ENCODE measurements at places on chromosomes 2 and 18.

- DNase-seq: no peak
These were observed 691.4 kb upstream of the FSHR start for GRCh38 chr2:49845671-49846070.

DNA sequence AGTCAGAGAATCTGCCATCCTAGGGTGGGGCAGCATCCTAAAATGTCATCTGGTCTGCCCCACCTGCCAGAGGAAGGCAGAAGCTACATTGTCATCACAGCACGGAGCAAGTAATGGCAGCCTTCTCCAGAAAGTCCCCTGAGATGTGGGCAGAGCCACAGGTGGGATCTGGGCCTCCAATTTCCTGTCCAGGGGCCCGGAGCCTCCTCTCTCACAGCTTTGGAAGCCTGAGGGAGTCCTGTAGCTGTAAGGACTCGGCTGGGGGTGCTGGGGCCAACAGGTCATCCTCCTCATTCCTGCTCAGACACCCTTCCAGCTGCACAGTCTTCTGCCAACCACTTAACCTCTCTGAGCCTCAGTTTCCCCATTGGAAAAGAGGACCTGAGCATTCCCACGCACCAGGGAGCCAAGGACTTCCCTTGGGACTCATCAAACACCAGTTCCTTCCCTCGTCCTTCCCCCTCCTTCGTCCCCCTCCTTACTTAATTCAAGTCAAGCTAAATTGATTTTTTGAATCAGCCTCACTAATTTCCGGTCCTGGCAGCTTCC, 48.6 kb upstream of the ID2 start:
- DNase-seq: no peak

GRCh38 chr2:150802635-150803034, 315.2 kb upstream of the RND3 start:
- DNase-seq: no peak

DNA sequence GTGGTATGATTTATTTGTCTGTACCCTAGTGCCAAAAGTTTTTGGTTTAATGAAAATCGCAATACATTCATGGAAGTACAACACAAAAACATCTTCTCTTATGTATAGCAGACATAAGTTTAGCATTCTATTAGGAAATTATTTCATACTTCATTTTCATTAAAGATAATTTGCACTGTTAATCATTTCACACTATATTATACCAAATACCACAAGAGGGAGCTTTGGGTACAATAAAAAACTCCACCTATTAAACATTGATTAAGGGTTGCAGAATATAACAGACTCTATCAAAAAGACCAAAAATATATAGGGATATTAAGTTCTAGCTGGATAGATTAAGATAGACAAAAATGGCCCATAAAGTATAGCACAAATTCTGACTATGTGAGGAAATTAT, 79.0 kb downstream of the SLC66A3 start:
- peak; percentile 12 for DNase-seq

DNA sequence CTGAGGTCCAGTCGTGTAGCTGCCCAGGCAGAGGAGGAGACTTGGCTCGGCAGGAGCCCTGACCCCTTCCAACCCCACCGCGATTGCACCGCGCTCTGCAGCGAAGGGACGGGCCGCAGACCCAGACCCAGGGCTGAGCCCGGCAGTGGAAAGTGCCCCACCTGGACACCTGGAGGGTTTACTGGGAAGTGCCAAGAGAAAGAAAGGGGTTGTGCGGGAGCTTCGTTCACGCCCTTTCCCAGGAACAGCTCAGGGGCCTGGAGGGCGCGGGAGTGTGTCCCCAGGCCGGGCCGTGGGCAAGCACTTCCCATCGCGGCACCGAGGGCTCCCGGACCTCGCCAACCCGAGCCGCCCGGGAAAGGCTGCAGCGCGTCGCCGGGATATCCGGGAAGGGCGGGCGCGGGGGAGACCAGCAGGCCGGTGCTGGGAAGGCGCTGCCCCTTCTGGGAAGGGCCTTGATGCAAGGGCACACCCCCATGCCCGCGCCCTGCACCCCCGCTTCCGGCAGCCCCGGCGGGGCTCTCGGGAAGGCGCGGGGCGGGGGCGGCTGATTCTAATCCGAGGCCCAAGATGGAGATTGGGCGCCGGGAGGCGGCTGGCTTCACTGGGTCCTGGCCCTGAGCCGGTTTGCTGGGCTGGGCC, 36.1 kb upstream of the MRPL33 start:
- DNase-seq: no peak

DNA sequence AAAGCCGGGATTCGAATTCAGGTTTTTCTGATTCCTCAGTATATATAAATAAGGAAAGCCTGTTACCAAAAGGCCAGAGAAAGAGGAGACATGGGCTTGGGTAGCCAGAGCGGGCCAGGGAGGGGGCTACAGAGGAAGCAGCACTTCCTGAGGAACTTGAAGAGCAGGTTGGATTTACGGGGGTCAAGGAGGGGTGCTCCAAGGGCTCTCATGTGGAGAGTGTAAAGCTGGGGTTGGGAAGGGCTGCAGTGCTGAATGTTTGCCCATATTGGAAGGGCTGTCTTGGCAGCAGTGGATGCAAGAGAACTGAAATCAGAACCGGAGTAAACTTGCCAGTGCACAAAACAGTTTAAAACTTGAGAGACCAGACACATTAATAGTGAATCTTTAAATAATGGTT, 511.5 kb downstream of the CNTNAP5 start:
- no peak for DNase-seq

GRCh38 chr2:160289831-160290230, 89.8 kb upstream of the ITGB6 start:
- DNase-seq: no peak

GRCh38 chr2:163697846-163698637, 37.8 kb downstream of the FIGN start:
- no peak for DNase-seq

DNA sequence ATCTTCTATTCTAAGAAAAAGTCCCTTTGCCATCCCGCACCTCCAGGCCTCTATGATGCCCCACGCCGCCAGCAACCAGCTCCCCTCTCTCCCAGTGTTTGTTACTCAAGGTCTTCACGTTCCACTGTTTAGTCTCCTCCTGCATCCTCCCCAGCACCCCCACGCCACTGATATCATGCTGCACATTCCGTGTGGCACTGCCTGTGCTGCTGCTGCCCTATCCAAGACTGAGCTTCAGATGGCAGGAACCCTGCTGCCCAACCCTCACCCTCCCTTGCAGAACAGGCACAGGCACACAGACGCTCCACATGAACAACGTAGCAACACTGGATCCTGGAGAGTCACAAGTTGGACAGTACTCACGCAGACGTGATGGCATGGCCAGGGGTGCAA, 35.3 kb downstream of the MYO5B start:
- DNase-seq: no peak

DNA sequence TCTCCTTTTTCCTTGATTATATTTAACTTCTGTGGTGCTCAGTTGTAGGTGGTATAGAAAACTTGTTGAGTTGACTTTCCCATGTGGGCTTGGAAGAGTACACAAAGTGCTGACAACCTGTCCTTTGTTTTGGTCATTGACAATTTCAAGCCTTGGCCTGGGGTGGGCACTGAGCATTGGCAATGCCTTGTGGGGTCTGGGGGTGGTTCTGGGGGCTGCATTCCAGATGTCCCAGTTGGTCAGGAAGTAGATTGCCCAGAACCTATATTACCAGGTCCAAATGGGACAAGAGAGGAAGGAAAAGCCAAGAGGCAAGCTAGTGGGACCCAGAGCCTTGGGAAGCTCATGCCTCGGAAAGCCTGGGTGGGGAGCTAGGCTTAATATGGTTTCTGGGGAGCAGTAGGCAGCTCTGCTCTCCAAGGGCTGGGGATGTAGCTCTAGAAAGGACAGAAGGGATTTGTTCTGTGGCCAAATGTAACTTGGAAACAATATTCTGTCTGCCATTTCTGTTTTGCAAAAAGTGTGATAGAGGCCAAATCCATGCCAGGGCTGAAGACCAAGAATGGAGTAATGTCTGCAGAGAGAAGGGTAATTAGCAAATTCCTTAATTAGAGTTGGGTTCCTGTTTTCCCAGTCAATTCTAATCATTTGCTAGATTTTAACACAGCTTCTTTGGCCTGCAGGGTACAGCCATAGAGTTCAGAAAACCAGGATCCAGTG, 87.4 kb downstream of the SLC4A3 start:
- DNase-seq: no peak

DNA sequence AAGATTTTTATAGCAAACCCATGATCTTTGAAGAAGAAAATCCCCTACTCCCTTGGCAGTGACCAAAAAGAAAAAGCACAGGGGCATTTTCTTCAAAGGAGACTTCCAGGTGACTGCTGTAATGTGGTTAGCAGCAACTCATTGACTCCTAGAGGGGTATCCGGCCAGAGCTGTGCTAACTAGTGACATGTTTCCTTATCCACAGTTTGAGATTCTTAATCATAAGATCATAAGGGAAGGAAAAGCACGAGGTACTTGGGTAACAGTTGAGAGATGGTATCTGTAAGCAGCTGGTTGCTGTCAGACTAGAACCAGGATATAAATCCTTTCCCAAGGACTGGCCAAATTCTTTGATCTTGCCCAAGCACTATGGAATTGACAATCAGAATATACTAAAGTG, 124.7 kb downstream of the MREG start:
- no peak for DNase-seq

GRCh38 chr2:134823431-134823830, 15.0 kb upstream of the ACMSD start:
- DNase-seq: no peak

GRCh38 chr18:62280058-62280457, 45.1 kb upstream of the TNFRSF11A start:
- no peak for DNase-seq

DNA sequence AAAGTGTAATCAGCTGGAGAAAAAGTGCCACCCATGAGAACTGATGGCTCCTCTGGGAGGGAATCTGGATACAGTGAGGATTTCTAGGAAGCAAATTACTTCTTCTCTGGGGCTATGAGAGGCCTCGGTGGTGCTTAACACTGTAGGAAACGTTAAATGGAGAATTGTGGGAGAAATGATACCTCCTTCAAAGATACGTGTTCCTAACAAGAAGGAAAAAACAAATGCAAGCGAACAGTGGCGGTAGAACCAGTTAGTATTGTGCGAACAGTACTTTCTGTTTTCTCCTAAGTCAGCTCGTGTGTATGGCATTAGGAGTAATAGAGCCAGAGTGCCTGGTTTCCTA, 587 bp upstream of the MTIF2 start:
- DNase-seq: no peak

DNA sequence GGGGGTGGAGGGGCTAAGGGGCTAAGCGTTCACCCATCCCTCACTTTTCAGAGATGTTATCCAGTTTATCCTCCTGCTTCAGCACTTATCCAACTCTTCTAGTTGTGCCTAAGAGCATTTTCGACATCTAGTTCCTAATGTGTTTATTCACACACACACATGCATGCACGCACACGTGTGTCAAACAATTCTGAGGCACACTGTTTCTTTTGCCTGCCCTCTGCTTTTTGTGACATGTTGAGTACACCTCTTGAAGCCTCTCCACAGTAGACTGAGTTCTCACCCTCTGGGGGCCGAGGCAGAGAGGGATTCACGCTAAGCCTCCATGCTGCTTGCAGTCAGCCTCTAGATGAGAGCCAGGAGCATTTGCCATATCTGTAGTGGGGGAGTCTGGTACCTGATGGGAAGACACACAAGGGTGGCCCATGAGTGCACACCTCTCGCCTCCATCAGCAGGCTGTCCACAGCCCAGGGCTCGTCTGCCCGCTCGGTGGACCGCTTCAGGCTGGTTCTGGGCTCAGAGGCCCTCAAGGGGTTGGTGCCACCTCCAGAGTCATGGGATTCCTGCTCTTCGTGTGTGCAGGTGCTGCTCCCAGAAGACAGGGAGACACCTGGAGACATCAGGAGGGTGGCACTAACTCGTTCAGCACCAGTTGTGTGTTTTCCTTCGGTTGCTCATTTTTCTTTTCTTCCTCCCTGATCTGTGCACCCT, 11.9 kb downstream of the TWIST2 start:
- no peak for DNase-seq

DNA sequence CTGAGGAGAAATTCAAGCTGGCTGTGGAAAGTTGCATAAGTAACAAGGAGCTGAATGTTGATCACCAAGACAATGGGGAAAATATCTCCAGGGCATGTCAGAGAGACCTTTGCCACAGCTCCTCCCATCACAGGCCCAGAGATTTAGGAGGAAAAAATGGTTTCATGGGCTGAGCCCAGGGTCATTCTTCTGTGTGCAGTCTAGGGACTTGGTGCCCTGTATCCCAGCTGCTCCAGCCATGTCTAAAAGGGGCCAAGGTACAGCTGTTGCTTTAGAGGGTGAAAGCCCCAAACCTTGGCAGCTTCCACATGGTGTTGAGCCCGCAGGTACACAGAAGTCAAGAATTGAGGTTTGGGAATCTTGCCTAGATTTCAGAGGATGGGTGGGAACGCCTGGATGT, 439.8 kb upstream of the HNRNPA3 start:
- DNase-seq: no peak

- DNase-seq: no peak
These were observed 7.8 kb upstream of the IL1RL1 start for GRCh38 chr2:102303589-102303988.

DNA sequence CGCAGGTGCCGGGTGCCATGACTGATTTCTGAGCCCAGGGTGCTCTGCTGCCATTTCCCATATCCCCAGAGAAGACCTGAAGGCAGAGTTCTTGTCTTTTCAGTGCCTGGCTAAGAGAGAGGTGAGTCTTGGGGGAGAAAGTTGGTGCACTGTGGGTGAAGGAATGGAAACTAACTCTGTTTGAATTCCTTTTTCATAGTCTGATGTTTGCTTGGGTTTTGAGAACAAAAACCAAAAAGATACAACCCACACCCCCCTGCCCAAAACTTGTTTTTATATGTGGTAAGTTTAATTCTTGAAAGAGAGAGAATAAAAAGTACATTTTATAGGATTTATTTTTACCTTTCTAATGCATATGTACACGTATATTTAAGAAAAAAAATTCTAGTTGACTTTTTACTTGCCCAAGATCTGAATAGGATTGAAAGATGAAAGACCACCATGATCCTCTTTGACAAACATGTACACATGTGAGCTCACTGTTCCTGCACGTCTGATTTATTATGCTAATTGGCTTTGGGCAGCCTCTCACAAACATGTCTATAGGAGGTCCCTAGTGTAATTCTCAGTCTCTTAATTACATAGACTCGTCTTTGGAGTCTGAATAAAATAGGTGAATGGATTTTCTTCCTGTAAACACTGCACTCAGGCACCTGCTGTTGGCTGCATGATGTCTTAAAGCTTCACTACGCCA, 46.3 kb downstream of the ARL4C start:
- DNase-seq: no peak

Data from Caki2 (cell line).